ENCODE measurements at places on chromosomes 11 and 22. TPM values are rescaled to one million over a fixed set of nuclear protein-coding genes. Genes with fewer than 3 reads are reported as not detected.

DNA sequence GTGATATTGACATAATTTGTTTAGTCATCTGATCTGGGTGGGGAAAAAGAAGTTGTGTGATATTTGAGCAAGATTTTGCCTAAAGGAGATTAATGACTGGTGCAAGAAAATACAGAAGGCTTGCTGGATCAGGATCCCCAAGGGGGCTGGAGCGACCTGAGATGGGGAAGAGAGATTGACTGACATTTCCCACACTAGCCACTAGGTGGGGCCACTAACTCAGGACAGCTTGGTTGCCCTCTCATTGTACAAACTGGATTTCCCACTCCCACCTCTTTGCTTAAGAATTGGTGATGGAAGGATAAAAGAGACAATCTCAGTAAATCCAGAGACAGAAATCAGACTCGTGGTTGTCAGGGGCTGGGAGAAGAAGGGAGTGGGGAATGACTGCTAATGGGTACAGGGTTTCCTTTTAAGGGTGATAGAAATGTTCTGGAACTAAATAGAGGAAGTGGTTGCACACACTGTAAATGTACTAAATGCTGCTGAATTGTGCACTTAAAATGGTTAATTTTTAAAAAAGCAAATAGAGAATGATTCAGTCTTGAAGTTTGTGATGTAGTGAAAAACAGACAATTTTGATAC lies 50.7 kb downstream of the CTTN start:
- DNase-seq = no peak

- no peak for DNase-seq
These were observed 3.5 kb upstream of the MEN1 start for GRCh38 chr11:64813826-64814225.

GRCh38 chr11:11534981-11535380 lies 86.8 kb downstream of the GALNT18 start:
- DNase-seq = no peak

GRCh38 chr11:11451501-11452005 lies 98.5 kb upstream of the CSNK2A3 start:
- DNase-seq = no peak

DNA sequence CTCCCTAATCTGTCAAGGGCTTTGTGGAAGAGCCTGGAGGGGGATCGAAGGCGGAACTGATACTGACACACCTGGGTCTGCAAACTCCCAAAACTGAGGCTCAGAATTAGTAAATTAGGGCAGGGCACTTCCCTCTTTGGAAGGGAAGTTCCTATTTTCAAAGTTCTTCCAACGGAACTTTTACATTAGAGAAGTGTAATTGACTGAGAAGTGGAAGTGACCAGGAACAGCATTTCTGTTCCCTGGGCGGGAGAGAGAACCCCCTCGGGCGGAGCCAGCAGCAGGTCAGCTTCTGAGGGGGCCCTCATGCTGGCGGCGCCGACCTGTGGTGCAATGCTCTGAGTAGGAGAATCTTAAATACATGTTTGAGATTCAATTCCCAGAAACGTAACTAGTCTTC lies 1.1 kb upstream of the CBL start:
- peak; percentile 64 for DNase-seq

DNA sequence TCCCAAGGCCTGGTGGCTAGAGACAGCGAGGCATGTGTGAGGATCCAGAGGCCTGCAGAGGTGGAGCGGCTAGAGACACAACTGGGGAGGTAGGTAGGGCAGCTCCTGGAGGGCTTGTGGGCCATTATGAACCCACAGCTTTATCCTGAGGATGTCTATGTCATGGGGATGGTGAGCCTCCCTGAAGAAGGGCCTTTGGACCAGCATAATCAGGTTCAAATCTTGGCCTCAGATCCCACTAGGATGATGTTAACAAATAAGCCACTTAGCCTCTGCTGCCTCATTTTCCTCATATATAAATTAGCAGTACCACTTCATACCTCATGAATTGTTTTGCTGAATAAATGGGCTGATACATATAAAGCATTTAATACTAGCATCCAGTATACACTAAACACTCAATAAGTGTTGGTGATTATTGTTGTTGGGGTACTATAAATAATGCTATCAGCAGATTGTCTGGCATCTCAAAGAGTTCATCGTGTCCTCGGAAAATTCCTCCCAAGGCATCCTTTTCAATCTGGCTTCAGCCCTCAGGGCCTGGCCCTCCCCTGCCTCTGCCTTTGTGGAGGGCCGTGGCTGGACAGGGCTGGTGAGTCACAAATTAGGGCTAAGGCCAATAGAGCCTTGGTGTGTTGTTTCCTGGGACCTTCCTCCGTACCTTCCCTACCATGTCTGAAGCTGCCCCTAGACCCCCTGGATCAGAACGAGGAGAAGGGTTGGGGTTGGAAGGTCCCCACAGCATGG lies 30.9 kb upstream of the LRRC32 start:
- DNase-seq = no peak

The ANO3 gene
- total RNA-seq = 0.05 TPM

The YPEL4 gene
- total RNA-seq = 0.54 TPM

The CLTCL1 gene
- 9.6 TPM for total RNA-seq
